Glutamatergic neuron (in vitro differentiated cells): ENCODE measurements at places on chromosomes 12 and 14.

- no peaks in the 10 kb centered on the region for H3K4me1 ChIP-seq
- no peak overlapping the region for H3K4me3 ChIP-seq
These were observed 13.0 kb downstream of the KMT5A start for GRCh38 chr12:123396954-123397353.

GRCh38 chr14:93219103-93219726, 12.2 kb downstream of the UBR7 start:
- H3K36me3 ChIP-seq, result peaks cover 7% of the 10 kb centered on the region
- no peak overlapping the region for H3K27ac ChIP-seq
- H3K27me3 ChIP-seq, result peaks cover 2% of the 10 kb centered on the region
- no peak for DNase-seq

GRCh38 chr12:71691504-71692129, 5.7 kb downstream of the TMEM19 start:
- no peak for DNase-seq
- H3K4me1 ChIP-seq, result peaks cover 7% of the 10 kb centered on the region
- no peak overlapping the region for H3K4me3 ChIP-seq
- H3K27me3 ChIP-seq, result no peaks in the 10 kb centered on the region
- H3K36me3 ChIP-seq, result no peaks in the 10 kb centered on the region

- peak within 1 kb of the TSS; percentile 98 for H3K4me3 ChIP-seq
- no peaks in the 10 kb centered on the region for H3K36me3 ChIP-seq
- peak within 1 kb of the TSS; percentile 95 for H3K27ac ChIP-seq
- peak; percentile 94 for DNase-seq
- peaks cover 13% of the 10 kb centered on the region for H3K4me1 ChIP-seq
- peaks cover 5% of the 10 kb centered on the region for H3K27me3 ChIP-seq
These were observed at the start of gene NCAPD2 for GRCh38 chr12:6493497-6494257. NCAPD2 (plus strand) TSS chr12:6494102; CDS start chr12:6495099, 997 bp downstream.

DNA sequence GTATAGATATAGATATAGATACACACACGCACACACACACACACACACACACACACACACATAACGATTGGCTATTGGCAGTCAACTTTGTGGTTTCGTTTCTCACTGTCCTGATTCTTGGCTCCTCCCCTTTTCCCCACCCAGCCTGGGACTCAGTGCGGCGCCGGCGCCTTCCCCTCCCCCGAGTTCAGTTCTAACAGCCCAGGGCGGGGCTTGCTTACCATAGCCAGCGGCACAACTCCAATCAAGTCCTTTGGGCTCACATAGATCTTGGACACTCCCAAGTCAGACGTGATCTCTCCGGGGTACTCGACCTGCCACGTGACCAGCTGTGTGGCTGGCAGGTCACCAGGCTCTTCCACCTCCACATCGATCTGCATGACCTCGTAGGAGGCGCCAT, 484.1 kb downstream of the GLT1D1 start:
- no peaks in the 10 kb centered on the region for H3K4me1 ChIP-seq
- peaks cover 2% of the 10 kb centered on the region for H3K27me3 ChIP-seq
- no peak for DNase-seq
- H3K36me3 ChIP-seq, result no peaks in the 10 kb centered on the region
- H3K27ac ChIP-seq, result no peak overlapping the region

- H3K27ac ChIP-seq, result no peak overlapping the region
- H3K4me3 ChIP-seq, result no peak overlapping the region
- no peak for DNase-seq
- H3K4me1 ChIP-seq, result no peaks in the 10 kb centered on the region
- H3K27me3 ChIP-seq, result no peaks in the 10 kb centered on the region
- no peaks in the 10 kb centered on the region for H3K36me3 ChIP-seq
These were observed 13.3 kb downstream of the SLCO1B1 start for GRCh38 chr12:21144309-21144708.

- peaks cover 4% of the 10 kb centered on the region for H3K36me3 ChIP-seq
- peaks cover 7% of the 10 kb centered on the region for H3K27me3 ChIP-seq
- no peak for DNase-seq
- peak overlapping the region; percentile 39 for H3K27ac ChIP-seq
- H3K4me1 ChIP-seq, result no peaks in the 10 kb centered on the region
- H3K4me3 ChIP-seq, result no peak overlapping the region
These were observed 16.0 kb upstream of the HIP1R start for GRCh38 chr12:122819209-122819785.

DNA sequence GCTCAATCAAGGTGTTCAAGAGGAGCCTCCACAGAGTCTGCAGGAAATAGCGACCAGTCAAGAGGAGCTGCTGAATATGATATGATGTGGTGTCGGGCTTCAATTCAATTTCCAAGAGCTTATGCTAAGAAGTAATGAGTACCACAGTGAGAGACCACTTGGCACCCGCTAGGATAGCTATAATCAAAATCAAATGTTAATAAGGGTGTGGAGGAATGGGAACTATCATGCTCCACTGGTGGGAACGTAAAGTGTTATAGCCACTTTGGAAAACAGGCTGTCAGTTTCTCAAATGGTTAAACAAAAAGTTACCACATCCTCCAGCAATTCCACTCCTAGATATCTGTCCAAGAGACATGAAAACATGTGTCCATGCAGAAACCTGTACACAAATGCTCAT, 6.7 kb downstream of the POLR3B start:
- H3K4me3 ChIP-seq, result no peak overlapping the region
- H3K27me3 ChIP-seq, result no peaks in the 10 kb centered on the region
- no peaks in the 10 kb centered on the region for H3K4me1 ChIP-seq
- no peaks in the 10 kb centered on the region for H3K36me3 ChIP-seq
- no peak for DNase-seq
- no peak overlapping the region for H3K27ac ChIP-seq

- H3K4me1 ChIP-seq, result no peaks in the 10 kb centered on the region
- no peaks in the 10 kb centered on the region for H3K27me3 ChIP-seq
- H3K4me3 ChIP-seq, result no peak overlapping the region
- H3K36me3 ChIP-seq, result no peaks in the 10 kb centered on the region
- H3K27ac ChIP-seq, result no peak overlapping the region
These were observed 32.5 kb upstream of the LIMA1 start for GRCh38 chr12:50315803-50316202.

DNA sequence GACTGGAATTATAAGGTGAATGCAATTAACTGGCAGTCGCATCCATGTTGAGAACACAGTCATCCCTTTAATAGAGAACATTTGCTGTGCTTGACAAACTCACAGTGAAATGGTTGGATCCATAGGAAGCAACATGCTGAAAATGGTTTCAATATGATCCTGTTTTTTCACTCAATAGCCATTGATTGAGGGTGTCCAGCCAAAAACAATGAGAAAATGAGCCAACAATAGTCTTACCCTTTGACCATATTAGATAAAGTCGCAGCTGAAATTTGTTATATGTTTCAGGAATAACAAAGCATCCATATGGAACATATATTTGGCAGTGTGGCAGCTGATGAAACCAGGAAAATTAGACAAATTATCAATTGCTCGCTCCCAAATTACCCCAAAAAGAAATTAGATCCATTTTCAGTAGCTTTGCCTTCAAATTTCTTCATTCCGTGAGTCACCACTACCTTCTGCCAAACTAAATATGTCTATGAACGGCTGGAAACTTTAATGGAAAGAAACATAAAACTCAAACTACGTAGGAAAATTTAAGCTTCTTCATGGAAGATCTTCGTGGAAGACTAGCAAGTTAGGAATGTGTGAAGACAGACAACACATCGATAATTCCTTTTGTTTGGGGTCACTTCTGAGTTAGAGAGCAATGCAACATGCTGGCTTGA, 17.4 kb downstream of the IGF1 start:
- H3K27ac ChIP-seq, result no peak overlapping the region
- no peaks in the 10 kb centered on the region for H3K27me3 ChIP-seq
- no peak for DNase-seq

DNA sequence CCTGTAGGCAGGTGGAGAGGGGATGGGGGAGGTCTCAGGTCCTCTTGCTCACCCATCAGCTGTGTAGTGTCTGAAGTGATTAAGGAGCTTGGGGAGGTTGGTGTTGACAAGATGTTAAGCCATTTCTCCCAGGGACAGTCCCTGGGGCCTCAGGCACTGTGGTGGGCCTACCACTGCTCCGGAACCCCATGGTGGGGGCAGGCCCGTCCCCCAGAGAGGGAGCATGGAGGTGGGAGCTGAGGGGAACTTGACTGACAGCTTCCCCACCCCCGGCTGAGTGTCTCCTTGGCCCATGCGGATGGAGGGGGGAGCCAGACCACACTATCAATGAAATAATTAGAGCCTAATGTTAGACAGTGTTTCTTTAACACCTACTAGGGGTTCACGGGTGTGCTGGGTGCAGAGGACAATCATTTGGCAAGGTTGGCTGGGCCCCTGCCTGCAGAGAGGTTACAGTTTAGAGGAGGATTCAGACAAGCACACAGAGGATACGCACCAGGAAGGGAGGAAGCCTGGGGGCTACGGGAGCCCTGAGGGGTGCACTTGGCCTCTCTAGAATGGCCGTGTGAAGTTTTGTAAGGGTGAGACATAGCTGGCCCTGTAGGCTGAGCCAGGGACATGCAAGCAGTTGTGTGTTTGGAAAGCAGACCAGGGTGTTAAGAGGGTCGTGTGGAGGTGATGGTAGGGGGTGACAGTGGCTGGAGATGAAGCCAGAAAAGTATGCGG, 19.3 kb upstream of the KRT80 start:
- no peak for DNase-seq
- peaks cover 14% of the 10 kb centered on the region for H3K27me3 ChIP-seq
- no peaks in the 10 kb centered on the region for H3K4me1 ChIP-seq
- H3K27ac ChIP-seq, result no peak overlapping the region
- H3K36me3 ChIP-seq, result no peaks in the 10 kb centered on the region

DNA sequence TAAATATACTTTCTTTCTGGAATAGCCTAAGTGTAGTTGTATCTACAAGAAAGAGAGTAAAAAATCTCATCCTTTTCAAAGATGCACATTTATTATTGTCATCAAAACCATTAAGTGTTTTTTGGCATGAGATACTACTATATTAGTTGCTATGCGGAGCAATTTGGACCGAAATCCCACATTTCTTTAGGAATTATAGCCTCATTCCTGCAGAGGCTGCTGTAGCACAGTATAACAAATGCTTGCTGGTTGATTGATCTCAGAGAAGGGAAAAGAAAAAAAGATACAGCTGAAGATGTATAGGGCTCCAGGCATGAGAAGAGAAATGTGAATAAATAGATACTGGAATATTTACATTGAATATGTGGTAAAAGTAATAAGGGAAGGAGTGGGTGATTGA, 36.0 kb downstream of the RHOJ start:
- H3K4me3 ChIP-seq, result no peak overlapping the region
- DNase-seq, result no peak
- no peak overlapping the region for H3K27ac ChIP-seq
- H3K27me3 ChIP-seq, result no peaks in the 10 kb centered on the region

- no peak within 1 kb of the TSS for H3K27ac ChIP-seq
- H3K27me3 ChIP-seq, result no peaks in the 10 kb centered on the region
- no peaks in the 10 kb centered on the region for H3K36me3 ChIP-seq
- no peak for DNase-seq
These were observed at the start of gene ACSM4 for GRCh38 chr12:7303772-7304171. ACSM4 (plus strand) TSS chr12:7304072; CDS start chr12:7304332, 260 bp downstream.

DNA sequence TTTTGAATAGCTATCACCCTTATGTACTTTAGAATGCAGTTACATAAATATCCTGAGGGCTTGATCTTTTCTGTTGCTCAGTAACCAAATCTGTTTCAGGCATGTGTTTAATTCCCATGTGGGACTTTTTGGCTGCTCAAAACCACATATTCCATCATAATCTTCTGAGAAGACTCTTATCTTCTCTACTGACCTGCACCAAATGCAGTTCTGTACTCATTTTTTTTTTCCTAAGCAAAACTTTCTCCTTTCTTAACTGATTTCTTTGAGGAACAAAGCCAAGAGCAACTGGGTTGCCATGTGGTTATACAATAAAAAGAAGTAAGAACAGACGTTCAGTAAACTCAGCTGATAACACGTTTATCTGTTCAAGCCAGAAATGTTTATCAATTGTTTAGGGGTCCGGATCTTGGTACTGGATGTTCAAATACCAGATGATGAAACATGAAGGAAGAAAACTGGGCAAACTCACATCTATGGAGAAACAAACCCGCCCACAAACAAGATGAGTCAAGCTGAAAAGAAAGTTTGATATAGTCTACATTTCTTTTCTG, 50.1 kb downstream of the TMEM132C start:
- H3K4me1 ChIP-seq, result peaks cover 20% of the 10 kb centered on the region
- peak overlapping the region; percentile 11 for H3K27ac ChIP-seq
- peaks cover 3% of the 10 kb centered on the region for H3K27me3 ChIP-seq

DNA sequence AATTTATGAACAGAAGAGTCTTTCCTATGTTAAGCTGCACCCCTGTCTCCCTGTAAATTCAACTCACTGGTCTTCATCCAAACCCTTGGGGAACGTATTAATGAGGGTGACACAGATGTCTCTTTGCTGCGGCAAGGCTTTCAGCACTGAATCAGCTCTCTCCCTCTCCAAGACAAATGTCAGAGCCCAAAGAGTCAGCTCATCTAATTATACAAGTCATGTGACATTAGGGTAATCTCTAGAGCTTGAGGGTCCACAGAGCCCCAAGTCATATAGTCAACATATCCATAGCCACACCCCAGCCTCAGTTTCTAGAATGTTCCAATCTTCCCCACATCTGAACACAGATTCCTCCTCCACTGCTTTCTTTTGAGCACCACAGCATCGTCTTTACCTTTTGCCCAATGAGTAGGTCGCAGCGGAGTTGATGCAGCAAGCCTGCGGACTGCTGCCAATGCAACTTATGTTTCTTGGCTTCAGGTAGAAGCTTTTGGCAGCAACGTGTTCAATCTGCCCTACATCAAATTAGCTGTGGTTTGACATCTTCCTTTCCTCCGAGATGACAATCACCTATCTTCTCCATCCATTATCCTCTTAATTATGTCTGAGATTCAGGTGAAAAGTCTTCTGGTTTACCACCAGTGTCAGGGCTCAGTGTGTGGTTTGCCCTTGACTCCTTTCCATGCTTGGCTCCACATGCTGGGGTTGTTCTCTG, 5.3 kb downstream of the BATF start:
- H3K27me3 ChIP-seq, result no peaks in the 10 kb centered on the region
- no peak for DNase-seq
- H3K27ac ChIP-seq, result no peak overlapping the region

DNA sequence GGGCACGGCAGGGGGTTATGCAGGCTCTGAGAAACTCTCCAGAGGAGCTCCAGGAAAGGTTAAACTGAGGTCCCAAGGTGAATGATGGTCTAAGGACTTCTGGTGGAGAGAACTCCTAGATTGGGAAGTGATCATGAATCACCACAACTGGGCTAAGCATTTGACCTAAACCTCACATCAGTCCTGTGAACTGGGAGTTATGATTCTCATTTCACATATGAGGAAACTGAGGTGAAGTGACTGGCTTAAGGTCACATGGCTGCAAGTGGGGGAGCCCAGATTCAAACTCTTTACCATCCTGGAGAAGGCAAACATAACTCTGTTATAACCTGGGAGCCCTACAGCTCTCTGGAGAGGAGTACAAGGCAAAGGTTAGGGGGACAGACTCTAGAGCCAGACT, 4.2 kb downstream of the RARG start:
- H3K27ac ChIP-seq, result no peak overlapping the region
- H3K27me3 ChIP-seq, result peaks cover 28% of the 10 kb centered on the region
- H3K4me1 ChIP-seq, result peaks cover 14% of the 10 kb centered on the region
- no peaks in the 10 kb centered on the region for H3K36me3 ChIP-seq

DNA sequence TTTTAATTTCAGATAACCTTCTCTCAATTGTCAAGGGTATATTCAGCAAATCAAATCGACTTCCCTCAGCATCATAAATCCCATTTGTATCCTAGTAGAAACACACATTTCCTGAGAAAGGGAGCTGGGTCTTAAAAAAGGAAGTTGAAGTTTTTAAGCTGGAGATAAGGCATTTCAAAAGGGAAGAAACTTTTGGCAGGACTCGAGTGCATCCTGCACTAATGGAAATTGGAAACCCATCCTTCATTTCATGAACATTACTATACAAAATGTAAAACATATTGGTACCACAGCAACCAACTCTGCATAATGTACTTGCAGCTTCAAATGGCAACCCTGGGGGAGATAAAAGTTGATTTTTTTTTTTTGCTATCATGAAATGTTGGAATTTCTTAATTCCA, 23.7 kb upstream of the TMCC3 start:
- H3K27ac ChIP-seq, result no peak overlapping the region
- H3K4me3 ChIP-seq, result no peak overlapping the region
- H3K36me3 ChIP-seq, result peaks cover 3% of the 10 kb centered on the region
- DNase-seq, result no peak
- no peaks in the 10 kb centered on the region for H3K4me1 ChIP-seq
- H3K27me3 ChIP-seq, result peaks cover 2% of the 10 kb centered on the region
